Cardiac muscle cell (in vitro differentiated cells and primary cell): ENCODE measurements at places on chromosomes 11 and 22. TPM values are rescaled to one million over a fixed set of nuclear protein-coding genes. Genes with fewer than 3 reads are reported as not detected.
A peak's percentile ranks its signal among the peaks of the same experiment; 100 is the strongest.

- peak; percentile 51 for DNase-seq
Observed at GRCh38 chr11:63769042-63769713, 603 bp upstream of the ZFTA start.

DNA sequence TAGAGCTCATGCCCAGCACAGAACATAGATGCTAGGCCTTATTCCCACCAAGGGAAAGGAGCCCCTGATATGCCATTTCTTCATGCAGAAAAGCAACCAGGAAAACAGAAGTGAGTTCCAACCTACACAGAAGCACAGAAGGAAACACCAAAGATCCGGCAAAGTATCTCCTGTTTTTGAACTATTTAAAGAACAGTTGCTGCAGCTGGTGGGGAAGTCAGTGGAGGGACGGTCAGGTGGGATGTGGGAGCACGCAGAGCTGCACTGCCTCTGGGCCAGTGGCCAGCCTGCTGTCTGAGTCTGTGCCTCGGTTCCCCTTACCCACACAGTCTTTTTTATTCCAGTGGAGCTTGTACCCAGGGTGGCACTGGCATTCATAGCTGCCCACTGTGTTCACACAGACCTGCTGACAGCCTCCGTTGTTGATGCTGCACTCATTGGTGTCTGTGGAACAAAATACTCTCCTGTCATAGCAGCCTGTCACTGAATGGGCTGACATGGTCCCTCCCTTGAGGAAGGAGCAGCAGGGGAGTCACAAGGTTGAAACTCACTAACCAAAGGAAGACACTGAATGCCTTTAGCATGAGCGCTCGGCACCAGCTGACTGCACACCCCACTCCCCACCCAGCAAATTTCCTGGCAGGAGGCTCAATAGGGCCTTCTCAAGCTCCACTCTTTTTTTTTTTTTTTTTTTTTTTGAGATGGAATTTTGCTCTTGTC, 37.9 kb downstream of the SCUBE2 start:
- DNase-seq, result no peak

GRCh38 chr11:64642871-64643255, 51.8 kb downstream of the SLC22A12 start:
- no peak for DNase-seq

DNA sequence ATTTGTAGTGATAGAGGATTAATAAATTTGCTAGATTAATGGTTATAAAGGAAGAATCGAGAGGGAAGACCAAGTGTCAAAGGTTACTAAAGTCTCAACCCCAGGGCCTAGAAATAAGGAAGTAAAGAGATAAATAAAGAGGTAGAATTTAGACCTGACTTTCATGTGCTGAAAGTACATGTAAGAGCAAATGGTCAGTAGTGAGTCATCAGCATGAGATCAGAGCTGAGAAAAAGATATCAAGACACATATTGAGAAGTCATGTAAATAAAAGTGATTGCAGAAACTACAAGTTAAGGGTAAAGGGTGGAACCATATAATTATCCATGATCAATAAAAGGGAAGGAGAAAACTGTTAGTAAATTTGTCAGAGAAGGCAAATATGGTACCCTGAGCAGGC, 1.4 kb upstream of the OR8B8 start:
- DNase-seq, result no peak

DNA sequence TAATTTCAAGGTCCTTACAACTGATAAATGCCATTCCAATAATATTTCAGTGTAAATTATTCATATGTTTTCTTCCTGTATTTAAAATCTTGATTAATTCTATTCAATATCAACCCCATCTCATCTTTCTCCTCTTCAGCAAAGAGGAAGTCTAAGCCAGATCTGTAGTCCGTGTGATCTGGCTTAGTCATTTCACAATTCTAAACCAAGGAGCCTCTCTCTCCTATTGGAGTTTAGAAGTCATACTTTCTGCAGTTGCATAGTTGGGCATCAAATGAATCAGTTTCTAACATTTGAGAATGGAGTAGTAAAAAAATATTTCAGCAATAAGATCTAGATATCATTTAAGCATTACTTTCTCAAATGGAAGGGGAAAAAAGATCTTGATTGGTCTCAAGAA, 354.9 kb downstream of the JRKL start:
- no peak for DNase-seq

- DNase-seq, result no peak
Observed at GRCh38 chr22:40853961-40854360, 2.5 kb downstream of the ST13 start.

DNA sequence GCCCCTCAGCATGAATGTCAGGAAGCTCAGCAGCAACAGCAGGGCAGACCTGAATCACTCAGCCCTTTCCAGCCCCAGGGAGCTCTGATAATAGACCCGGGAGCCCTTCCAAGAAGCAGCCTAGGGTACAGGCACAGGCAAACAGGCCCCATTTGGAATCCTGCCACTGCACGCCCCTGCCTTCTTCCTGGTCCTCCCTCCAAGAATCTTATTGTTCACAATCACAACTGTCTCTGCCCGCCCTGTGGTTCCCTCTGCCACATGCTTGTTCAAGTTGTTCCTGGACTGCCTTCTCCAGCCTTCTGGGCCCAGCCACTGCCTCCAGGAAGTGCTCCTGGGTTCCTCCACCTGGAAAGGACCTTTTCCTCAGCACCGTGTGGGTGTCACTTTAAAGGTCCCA, 54.6 kb downstream of the LRRC32 start:
- no peak for DNase-seq

GRCh38 chr11:1840780-1841480, 2.1 kb downstream of the TNNI2 start:
- DNase-seq, result no peak

DNA sequence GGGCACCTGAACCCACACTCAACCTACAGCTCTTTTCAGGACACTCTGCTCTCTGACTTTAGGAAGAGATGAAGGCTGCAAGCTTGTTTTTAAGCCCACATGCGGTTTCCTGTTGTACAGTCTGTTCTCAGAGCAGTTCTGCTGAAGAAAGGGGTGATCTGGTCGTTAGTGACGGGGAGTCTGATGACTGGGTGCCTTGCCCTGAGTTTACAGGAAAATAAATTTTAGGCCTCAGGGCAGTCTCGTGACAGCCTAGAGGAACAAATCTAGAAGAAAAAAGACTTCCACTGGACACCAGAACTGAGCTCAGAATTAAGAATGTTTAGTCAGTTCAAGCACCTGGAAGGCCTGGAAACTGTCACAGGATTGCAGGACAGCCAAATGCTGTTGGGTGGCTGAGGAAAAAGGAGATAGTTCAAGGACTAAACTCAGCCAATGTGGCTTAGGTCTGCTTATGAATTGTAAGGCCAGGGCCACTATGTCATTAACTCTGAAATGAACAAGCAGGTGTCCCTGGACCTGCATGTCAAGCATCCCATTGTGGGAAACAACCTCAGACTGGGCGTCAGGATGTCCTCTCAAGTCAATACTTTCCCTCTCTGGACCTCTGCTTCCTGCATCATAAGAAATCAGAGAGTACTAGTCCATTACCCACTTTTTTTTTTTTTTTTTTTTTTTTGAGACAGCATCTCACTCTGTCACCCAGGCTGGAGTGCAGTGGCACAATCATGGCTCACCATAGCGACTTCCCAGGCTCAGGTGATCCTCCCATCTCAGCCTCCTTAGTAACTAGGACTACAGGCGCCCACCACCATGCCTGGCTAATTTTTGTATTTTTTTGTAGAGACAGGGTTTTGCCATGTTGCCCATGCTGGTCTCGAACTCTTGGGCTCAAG, 5.7 kb downstream of the PIK3IP1 start:
- DNase-seq, result peak; percentile 20

DNA sequence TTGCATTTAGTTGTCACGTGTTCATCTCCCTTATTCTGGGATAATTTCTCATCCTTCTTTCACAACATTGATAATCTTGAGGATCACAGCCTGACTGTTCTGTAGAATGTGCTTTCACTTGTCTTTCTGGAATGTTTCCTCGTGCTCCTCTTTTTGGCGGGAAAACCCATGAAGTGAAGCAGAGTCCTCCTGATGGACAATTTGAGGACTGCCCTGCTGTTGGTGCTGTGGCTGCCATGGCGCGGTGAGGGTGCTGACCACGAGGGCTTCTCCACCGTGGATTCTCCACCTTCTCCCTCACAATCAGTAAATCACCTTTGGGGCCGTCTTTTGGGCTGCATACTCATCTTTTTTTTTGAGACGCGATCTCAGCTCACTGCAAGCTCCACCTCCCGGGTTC, 946.9 kb downstream of the BRD1 start:
- DNase-seq, result no peak

DNA sequence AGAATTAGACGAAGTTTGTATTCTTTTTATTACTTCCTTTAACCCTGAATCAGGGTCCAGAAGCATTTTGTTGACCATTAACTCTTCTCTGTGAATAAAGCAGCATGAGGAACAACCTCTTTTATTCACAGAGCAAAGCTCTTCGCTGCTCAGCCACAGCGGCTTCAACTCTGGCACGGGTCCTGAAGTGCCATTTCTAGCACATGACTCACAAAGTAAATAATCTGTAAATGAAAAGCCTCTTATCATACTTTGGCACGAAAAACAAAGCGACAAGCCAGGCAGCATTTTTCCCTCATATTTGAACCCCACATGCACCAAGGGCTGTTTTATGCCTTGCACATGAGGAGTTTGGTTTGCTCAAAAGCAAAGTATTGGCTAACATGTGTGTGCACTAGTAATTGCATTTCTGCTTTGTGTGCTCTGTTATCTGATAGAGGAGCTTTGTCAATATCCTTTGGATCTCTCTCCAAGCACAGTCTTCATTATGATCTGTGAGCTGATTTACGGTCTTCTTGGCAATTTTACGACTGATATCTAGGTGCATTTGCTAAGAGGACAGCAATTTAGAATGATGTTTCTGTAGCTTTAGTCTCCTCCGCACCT, 33.0 kb upstream of the APOBEC3A start:
- peak; percentile 94 for DNase-seq

GRCh38 chr22:29623059-29623458, 19.6 kb downstream of the NF2 start:
- no peak for DNase-seq

DNA sequence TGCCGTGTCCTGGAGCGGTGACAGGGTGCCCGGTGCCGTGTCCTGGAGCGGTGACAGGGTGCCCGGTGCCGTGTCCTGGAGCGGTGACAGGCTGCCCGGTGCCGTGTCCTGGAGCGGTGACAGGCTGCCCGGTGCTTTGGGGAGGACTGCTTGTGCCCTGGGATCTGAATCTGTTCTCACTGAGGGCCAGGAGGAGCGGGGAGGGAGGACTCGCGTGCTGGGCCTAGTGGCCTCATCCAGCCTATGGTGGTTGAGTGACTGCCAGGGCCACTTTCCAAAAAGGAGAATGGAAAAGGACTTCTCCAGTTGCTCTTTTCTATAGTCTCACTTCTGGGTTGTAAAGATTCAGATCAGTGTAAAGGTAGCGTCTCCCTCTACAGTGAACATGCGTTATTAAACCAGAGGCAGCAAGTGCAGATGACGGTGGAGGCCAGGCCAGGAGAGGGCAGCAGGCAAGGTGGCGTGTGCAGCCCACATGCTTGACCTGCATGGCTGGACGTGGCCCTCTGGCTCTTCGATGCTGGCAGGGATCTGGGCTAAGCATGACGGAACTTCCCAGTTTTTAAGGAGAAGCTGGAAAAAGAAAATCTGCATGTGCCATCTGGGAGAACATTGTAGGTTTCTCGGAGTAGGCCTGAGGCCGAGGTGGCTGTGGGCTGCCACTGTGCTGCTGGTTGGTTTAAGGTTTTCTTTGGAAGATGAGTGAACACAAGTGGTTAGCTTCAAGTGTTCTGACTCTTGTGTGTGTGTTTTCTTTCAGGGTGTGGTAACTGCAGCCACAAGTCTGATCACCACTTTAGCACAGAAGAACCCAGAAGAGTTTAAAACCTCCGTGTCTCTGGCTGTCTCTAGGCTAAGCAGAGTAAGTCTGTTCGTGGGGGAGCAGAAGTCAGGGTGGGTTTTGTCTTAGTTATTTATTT, 55.0 kb downstream of the AP2A2 start:
- no peak for DNase-seq

- peak; percentile 93 for DNase-seq
Observed at GRCh38 chr11:8056810-8057463, 24.1 kb upstream of the TUB start.

DNA sequence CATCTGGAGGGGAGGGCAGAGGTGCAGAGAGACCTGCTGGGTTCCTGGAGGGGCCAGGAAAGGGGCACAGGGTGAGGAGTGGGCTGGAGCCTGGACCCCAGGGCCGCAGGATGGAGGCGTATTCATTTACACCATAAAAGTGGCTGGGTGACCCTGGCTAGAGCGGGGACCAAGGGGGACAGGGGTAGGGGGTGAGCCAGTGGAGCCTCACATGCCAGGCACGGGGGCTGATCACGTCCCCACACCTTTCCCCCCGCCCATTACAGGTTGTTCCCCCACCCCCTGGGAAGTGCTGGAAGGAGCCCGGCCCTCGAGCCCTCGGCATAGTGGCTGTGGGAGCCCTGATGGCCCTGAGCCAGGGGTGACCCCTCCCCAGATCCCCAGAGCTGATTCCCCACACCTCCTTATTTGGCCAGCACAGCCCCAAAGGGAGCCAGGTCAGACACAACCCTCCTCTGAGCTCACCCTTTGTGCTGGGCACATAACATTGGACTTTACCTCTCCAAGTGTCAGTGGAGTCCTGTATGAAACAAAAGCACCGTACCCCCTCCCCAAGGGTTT, 781 bp downstream of the TCIRG1 start:
- no peak for DNase-seq

GRCh38 chr11:77590194-77590782, 535 bp downstream of the AQP11 start:
- DNase-seq, result peak; percentile 37

Gene VWCE
- 1.8 and 2.3 TPM in 2 replicates for total RNA-seq

Gene DEUP1
- total RNA-seq, result 0.14 and 0.27 TPM in 2 replicates

Gene TNNI2
- total RNA-seq, result 1.8 and 3.9 TPM in 2 replicates

Gene HPX
- 0.95 TPM in 1 of 2 replicates, not detected in the other for total RNA-seq

Gene CHEK2
- total RNA-seq, result 8.1 and 30.3 TPM in 2 replicates
